Kasumi-1 (cell line): ENCODE measurements at places on chromosomes 11 and 22.

DNA sequence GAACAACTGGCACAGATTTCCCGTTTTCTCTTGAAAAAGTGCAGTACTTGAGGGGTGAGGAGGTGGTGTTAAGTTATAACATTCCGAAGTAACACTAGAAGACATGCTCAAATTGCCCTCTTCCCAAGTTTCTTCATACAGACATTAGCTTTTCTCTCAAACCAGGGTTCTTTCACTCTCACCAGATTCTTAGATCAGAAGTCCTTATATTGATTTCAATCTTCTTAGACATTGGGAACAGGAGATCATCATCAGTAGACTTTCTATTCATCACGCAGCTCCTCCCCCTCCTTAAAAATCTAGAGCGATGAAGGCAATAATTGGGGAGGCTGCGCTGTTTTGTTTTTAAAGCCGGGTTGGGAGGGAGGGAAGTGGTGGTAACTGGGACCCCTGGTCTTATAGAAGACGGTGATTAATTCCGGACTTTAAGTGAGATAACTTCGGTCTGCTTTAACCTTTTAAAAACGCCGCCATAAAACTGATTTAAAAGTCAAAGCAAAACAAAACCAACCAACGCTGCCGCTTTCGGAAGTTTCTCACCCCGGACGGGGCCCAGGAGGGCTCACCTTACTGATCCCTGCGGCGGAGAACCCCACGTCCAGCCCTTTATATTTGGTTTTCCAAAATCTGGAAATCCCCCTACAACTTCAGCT is 665 bp downstream of the USP28 start:
- peak; percentile 13 for DNase-seq

GRCh38 chr11:76830639-76831327 is 29.9 kb upstream of the ACER3 start:
- DNase-seq: no peak

GRCh38 chr11:57335023-57335342 is 709 bp downstream of the SSRP1 start:
- DNase-seq: no peak

DNA sequence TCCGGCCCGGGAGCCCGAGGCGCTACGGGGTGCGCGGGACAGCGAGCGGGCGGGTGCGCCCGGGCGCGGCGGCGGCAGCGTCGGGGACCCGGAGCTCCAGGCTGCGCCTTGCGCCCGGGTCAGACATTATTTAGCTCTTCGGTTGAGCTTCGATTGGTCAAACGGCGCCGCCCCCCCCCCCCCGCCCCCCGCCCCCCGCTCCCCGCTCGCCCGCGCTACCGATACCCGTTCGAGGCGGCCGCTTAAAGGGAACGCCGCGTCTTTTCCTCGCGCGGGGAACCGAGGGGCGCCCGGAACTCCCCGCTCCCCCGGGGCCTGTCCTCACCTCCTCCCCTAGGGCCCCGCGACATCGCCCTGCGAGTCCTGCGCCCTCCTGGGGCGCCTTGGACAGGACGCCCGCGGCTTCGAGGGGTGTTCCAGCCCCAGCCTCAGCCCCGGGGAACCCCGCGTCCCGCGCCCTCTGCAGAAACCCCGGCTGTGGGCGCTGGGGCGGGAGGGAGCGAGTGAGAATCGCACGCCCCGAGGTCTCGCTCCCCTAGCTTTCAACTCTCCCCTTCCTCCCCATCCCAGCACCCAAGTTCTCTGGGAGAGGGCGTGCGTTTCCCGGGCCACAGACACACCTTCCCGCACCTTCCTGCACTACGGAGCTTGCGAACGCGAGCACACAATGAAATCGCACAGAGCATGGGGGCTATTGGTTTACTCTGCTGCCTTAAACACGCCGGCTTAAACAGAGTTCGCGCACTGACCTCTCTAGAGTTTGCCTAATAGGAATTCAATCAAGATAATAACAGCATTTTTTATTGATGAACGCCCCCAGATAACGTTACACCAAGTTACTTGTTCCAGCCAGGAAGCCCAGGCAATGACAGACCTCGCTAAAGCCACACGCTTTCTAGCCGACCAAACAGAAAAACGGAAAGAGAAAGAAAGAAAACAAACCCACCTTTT is at the start of gene BDNF:
Gene BDNF (minus strand): TSS at position 105 of the 951 bp plus-strand sequence. CDS start 41,891 bp downstream, outside the sequence.
- DNase-seq: no peak

- DNase-seq: no peak
Observed at GRCh38 chr11:100863080-100863581, 176.0 kb downstream of the ARHGAP42 start.

DNA sequence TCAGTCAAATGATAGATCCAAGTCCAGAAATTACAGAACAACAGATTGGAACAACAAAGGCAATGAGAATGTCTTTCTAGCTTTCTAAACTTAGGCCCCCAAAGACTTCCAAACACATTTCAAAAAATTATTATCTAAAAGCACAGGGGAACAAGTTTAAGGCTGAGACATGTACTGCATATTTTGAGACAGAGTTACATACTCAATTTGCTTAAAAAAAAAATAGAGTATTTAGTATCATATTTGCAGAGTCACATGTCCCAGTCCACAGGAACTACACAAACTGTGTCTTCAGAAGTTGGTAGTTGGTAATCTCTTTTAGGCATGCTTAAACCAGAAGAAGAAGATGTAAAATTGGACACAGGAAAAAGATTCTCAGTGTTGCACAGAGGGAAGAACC is 127.2 kb downstream of the MAML2 start:
- DNase-seq: no peak

DNA sequence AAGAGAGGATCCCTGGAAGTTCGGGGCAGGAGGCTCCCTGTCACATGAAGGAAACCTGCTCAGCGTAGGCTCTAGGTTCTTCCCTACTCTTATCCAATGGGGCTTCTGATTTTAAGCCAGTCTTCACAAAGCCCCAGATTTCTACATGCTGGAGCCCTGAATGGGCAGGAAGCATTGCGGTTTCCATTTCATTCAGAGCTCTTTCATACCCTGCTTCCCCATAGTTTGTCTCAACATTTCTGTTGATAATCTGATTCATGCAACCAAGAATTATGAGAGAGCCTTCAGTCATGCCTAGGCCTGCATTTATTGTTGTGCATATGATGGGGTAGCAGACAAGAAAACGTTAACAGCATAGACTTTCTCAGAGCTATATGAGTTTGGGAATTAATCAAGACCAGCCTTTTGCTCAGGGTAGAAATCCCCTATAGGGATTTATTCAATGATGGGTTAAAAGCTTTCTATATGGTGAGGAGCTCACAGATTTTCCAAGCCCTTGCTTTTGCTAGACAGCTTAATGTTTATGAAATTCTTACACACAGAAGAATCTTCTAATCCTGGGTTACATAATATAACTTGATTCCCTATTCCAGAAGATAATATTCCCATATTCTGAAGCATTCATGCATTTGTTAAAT is 15.9 kb downstream of the OR51B4 start:
- no peak for DNase-seq

- DNase-seq: no peak
Observed at GRCh38 chr22:18063306-18063705, 14.5 kb upstream of the PEX26 start.

- no peak for DNase-seq
Observed at GRCh38 chr22:37968452-37969251, 15.2 kb downstream of the POLR2F start.

GRCh38 chr22:32823024-32823730 is 21.7 kb downstream of the TIMP3 start:
- peak; percentile 8 for DNase-seq

GRCh38 chr11:131370090-131370751 is at the start of gene NTM:
Gene NTM (plus strand): TSS chr11:131370615.
- no peak for DNase-seq

GRCh38 chr22:50737728-50738648 is at the start of gene ACR:
Gene ACR (plus strand): TSS chr22:50738204. CDS start chr22:50738236, 32 bp downstream.
- DNase-seq: no peak

- DNase-seq: no peak
Observed at GRCh38 chr11:112451250-112451649, 190.6 kb upstream of the PLET1 start.

- DNase-seq: no peak
Observed at GRCh38 chr11:65505466-65506289, 6.8 kb downstream of the MALAT1 start.

- DNase-seq: no peak
Observed at GRCh38 chr22:35553341-35553740, 12.7 kb downstream of the RASD2 start.

DNA sequence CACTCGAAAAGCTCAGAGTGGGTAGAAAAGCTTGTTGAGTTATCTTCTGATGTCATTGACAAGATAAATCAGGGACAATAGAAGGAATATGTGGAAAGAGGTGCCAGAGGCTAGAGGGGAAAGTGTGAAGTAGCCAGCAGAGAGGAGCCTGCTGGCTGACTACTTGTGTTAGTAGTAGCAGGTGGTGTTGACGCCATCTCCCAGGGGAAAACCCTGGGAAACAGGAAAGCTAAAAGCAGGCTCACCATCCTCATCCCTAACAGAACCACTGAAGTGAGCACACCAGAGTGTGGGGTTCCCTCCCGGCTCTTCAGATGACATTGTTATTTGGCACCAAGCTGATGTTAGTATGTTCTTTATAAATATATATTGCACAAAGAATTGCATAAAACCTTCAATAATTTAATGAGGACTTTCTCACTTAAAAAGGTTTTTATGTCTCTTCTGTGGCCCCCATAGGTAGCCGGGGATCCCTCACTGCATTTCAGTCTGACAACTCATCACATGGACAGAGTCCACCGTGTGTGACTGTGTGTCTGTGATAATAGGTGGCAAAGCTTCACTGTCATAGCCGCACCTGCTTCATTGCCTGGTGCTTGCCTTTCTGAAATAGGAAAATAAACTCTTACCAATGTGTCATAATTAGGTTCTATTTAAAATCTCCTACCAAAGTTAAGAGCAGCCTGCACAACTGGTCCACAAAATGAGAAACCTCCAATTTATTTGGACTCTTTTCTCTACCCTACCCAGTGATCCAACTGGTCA is 63.2 kb upstream of the TOP3B start:
- no peak for DNase-seq

DNA sequence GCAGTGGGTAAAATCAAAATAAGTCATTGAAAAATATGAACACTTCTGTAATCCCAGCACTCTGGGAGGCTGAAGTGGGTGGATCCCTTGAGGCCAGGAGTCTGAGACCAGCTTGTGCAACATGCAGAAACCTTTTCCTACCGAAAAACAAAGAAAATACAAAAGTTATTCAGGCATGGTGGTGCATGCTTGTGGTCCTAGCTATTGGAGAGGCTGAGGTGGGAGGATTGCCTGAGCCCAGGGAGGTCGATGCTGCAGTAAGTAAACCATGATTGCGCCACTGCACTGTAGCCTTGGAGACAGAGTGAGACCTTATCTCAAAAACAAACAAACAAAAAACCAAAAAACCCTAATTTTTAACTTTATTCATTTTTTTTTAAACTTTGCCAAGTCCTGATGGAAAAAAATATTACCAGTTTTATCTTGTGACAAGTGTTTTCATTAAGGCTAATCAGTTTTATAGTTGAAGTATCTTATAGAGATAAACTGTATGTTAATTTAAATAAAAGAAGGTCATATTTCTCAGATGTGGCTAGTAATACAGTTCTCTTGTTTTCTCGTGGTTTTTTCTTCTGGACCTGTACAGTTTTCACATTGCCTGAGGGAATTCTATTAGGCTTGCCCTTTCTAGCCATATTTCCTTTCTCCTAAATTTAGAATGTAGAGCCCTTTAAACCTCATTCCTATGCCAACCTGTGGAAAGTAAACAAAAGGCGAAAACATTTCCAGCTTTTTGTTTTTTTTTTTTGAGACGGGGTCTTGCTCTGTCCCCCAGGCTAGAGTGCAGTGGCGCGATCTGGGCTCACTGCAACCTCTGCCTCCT is 9.4 kb downstream of the HIPK3 start:
- DNase-seq: no peak

DNA sequence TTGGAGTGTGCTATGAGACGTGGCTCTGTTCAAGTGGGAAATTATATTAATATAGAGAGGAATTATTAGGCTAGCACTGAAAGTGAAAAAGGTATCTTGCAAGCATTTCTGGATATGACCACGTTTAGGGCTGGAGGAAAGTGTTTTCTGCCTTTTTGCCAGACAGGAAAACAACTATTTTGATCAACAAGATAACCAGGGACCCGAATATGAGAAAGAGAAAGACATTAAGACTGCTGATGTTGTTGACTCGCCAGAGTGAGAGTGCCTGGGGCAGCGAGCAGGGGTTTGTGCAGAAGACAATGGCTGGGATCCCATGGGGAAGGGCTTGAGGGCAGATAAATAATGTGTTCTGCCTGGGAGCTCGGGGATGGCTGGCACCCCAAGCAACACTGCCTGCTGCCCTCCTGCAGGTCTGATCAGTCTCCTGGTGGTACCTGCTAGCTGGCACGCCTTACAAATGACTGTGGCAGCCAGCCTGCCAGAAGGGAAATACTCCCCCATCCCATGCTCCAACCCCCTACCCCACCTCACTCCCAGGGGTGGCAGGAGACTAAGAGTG is 23.1 kb upstream of the CHST1 start:
- DNase-seq: no peak

- no peak for DNase-seq
Observed at GRCh38 chr11:16921019-16921418, 93.2 kb downstream of the PLEKHA7 start.

DNA sequence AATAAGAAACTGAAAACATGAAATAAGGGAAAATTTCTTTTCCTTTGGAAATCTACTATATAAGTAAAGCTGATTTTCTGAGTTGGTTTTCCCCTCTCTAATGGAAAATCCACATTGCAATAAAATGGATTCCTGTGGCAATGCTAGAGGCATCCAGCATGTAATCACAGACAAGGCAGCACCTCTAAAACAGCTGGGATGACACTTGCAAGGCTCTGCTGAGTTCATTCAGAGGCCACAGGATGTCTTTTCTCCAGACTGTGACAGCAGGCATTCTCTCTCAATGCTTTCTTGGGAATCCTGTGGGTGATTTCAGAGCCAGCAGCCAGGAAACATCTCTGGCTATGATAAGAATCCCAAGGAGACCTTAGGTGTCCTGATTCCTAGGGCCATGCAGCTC is 201.3 kb upstream of the BLID start:
- DNase-seq: no peak

DNA sequence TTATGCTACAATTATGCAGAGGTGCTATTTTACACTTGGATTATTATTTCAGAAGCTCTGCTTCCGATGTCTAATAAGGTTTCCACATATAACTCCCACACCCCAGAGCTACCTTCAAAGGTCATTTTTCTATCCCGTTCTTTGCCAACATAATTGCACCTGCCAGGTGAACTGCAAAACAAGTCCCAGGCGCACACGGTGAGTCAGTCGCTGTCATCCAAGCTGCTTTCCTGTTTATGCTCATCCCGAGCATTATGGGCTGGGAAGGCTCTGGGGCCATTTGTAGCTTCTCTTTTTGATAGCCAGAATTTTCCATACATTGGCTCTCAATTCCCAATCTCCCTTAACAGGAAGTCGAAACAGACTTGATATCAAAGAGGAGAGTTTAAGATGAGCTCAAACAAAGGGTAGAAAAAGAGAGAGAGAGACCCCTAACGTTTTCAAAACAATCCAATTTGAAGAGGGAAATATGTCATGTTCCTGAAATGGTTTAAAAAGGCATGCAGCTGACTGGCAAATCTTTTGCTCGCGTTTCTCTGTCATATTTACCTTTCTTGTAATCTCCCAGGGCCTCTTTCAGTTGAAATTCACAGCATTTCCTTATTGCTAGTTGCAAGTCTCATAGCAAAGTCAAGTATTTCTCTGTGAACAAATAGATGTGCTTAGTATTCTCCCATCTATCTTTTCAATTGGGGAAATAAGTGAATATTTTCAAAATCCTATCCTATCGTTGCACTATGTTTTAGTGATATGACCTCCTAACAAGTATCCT is 815.9 kb downstream of the KCNA4 start:
- DNase-seq: no peak
